ENCODE measurements at places on chromosomes 11 and 22. TPM values are rescaled to one million over a fixed set of nuclear protein-coding genes. Genes with fewer than 3 reads are reported as not detected.

Gene CSNK2A3
- total RNA-seq, result 2.6 TPM

Gene P4HA3
- 0.29 TPM for total RNA-seq

Gene C11orf91
- total RNA-seq, result not detected

Gene FXYD6
- 25.0 TPM for total RNA-seq

Gene IFITM10
- 1.4 TPM for total RNA-seq

Gene KCNJ11
- total RNA-seq, result 0.80 TPM

Gene CAPRIN1
- 148 TPM for total RNA-seq

Gene NAALAD2
- total RNA-seq, result 3.8 TPM

Gene GLYAT
- 15.8 TPM for total RNA-seq

Gene ASCL3
- total RNA-seq, result not detected

Gene CDC45
- total RNA-seq, result not detected

Gene APOBEC3A
- total RNA-seq, result not detected

Gene CREB3L1
- total RNA-seq, result 2.0 TPM

Gene RASGRP2
- 11.5 TPM for total RNA-seq

Gene DEUP1
- total RNA-seq, result 0.59 TPM

Gene C11orf98
- 42.9 TPM for total RNA-seq

Gene MED17
- total RNA-seq, result 47.0 TPM

Gene TNRC6B
- total RNA-seq, result 32.8 TPM

Measured in breast epithelium (tissue), 4 donors.